ENCODE measurements at places on chromosomes 5 and 9.

DNA sequence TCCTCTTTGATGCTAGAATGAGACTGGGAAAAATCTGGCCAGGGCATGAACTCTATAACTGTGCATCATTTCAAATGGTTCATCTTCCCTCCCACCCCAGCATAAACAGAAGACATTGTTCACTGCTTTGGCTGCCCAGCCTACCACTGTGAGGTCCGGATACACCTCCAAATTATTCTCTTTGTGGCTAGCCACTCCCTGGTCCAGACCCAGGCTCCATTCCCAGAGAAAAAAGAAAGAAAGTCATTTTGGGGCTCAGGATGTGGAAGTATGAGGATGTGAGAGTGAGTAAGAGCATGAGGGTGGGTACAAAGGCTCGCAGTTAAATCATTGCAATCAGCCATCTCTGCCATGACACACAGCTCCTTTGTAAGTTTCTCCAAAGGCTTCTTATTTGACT, 559.2 kb downstream of the PSAT1 start:
- DNase-seq, result no peak

DNA sequence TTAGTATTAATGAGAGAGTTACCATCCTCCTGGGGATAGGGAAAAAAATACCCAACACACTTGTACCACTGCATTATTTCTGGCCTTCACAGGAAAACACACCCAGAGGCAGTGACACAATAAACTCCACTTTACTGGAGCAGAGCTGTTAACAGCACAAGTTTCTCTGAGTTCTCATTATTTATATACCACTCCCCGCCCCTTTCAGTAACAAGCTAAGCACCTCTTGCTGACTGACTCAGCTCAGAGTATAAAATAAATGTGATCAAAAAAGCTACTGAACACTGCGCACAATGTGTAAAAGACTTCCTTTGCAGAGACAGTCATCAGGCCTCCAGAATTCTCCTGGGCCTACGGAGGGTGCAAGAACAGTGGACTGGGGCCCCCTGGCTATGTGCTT, 21.6 kb downstream of the KLF9 start:
- no peak for DNase-seq

GRCh38 chr5:138472353-138472752, 7.1 kb downstream of the EGR1 start:
- no peak for DNase-seq

GRCh38 chr9:132732326-132733259, 62.3 kb downstream of the GTF3C4 start:
- DNase-seq, result no peak

DNA sequence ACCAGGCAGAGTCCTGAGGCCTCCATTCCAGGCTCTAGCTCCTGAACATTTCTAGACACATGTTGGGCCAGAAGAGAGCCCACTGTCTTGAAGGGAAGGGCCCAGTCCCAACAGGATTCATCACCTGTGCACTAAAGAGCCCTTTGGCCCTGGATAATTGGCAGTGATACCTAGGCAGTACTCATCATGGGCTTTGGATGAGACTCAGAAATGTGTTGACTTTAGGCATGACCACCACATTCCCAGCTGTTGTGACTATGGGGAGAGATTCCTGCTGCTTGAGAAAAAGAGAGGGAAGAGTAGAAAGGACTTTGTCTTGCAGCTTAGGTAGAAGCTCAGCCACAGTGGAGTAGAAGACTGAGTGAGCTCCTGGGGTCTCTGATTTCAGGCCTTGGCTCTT, 138.4 kb upstream of the DAPK1 start:
- no peak for DNase-seq

DNA sequence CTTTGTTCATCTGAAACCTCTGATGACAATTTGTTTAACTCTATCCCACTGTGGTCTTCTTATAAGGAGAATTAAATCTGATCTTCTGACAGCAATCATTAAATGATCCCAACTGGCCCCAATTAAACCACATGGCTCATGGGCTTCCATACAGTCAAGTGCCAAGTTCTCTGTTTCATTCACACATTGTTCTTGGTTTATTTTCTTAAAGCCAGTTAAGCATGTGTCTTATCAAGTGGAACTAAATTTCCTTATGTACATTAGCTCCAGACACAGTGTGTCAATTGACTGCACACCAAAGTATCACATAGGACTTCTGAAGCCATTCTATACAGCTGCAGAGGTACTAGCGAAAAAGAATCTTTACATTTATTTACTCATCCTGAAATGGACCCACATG, 51.2 kb downstream of the MEF2C start:
- no peak for DNase-seq

- no peak for DNase-seq
Observed at GRCh38 chr5:159735749-159736660, 180.3 kb upstream of the ADRA1B start.

DNA sequence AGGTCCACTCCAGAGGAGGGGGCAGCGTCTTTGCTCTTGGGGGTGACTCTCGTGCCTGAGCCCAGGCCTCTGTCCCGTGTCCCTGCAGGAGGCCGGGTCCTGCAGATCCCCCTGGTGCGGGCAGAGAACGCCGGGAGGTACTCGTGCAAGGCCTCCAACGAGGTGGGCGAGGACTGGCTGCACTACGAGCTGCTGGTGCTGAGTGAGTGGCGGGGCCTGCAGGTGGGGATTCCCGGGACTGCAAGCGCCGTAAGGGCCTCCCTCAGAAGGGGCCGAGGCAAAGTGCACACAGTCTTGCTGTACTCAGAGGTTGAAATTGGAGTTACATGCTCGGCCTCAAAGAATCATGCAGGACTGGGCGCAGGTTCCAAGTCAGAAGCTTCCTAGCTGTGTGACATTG, 62.7 kb upstream of the ASS1 start:
- DNase-seq, result no peak

GRCh38 chr9:127777368-127777980, 992 bp downstream of the SH2D3C start:
- no peak for DNase-seq

DNA sequence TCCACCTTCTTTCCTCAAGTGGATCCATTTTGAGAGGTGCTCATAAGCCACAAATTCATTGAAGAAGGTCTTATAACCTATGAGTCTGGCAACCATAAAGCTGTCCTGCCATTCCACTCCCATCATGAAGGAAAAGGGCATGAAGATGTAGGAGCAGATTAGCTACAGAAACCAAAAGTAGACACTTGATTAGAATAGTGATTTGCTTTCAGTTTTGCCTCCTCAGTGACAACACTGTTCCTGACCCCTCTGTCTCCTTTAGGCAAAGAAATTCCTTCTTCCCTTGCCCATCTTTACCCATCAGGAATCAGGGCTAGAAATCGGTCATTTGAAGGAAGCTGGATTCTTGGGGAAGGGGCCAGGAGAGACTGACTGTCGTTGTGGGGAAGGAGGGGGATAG, 55.2 kb downstream of the SLC28A3 start:
- DNase-seq, result no peak

DNA sequence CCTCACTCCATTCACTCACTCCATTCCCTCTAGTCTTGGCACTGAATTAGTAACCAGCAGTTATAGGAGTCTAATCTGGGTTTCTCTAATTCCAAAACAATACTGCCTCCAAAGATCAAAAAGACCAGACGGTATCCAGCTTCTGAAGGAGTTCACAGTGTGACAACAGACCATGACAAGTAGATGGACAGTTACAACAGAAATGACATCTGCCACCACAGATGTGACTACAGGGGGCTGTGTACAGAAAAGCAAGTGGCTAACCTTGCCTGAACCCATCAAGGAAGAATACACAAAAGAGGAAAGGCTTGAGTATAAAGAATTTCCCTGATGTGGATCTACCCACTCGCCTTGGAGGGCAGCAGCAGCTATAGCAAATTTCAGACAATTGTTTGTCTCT, 112.4 kb downstream of the ACTL7B start:
- DNase-seq, result no peak
